ENCODE measurements at places on chromosomes 5 and 9.

- DNase-seq: no peak
These were observed 159.7 kb downstream of the MUSK start for GRCh38 chr9:110828264-110828663.

DNA sequence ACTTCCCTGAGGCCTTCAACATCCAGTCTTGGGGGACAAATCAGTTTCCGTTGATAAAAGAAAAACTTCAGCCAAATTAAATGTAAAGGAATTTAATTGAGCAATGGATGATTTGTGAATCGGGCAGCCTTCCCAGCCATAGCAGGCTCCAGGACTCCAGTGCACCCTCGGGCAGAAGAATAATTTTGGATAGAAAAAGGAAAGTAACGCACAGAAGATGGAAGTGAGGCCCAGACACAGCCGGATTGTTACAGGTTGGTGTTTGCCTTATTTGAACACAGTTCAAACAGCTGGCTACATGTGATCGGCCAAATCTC is 19.1 kb downstream of the MRPL36 start:
- no peak for DNase-seq

DNA sequence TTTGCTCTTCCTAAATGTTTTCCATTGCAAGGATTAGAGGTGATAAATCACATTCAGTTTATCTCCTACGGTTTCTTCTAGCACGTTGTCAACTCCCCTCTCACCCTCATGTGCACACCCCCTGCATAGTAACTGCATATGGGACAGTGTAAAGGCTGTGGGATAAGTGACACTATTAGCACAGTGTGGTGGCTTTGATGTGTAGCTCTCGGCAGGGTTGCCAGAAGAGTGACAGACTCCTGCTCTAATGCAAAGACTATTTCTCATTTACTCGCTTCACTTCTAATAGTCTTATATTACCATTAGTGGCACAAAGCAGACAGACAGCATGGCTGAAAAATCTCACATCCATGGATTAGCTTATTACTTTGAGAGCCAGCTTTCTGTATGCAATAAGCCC is 454.6 kb downstream of the CETN3 start:
- DNase-seq: no peak

DNA sequence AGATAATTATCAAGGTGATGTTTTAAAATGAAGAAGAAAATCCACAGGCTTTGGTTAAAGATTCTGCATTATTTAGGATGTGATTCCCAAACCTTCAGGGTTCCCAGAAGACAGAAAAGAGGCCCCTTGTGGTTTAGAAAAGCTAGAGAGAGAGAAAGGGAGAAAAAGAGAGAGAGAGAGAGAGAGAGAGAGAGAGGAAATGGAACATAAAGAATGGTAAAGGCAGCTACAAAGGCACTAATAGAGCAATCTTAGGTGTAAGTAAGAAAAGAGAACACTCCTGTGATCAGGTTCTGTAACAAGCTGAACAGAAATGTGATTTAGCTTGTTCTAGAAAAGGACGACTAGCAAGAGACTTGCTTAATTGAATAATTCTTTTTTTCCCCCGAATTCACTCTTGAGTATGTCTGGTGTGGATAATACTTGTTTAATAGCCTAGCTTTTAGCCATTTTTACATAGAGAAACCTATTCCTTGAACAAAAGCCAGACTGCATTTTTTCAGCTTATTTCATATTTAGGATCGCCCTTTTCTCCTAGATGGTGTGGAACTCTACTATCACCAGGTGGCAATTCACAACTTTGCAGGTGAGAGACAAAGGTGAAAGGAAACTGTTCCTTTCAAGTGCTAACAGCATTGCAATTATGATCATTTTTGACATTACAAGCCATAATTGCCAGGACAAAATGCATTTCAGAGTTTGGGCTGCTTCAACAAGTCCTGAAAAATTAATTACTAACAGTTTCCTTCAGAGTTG is 57.6 kb upstream of the SH3GL2 start:
- no peak for DNase-seq

DNA sequence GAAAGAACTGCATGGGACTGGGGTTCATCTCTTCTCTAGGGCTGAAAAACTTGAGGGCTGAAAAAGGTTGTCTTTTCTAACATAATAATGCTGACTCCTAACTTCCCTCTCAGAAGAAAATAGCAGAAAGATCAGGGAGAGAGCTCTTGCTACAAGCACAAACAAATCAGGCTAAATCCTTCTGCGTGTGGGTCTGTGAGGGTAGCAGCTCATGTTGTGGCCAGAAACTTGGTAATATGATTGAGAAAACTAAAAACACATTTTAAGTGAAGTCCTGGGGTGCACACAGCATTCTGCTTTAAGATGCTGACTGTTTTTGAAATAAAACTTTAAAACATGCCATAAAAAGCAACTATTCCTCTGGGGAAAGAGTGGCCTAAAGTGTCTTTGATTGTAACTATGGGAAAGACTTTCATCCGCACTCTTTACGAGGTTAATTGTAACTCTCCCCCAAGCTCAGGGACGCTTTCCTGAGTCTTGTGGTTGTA is 56.7 kb downstream of the SAXO1 start:
- no peak for DNase-seq

DNA sequence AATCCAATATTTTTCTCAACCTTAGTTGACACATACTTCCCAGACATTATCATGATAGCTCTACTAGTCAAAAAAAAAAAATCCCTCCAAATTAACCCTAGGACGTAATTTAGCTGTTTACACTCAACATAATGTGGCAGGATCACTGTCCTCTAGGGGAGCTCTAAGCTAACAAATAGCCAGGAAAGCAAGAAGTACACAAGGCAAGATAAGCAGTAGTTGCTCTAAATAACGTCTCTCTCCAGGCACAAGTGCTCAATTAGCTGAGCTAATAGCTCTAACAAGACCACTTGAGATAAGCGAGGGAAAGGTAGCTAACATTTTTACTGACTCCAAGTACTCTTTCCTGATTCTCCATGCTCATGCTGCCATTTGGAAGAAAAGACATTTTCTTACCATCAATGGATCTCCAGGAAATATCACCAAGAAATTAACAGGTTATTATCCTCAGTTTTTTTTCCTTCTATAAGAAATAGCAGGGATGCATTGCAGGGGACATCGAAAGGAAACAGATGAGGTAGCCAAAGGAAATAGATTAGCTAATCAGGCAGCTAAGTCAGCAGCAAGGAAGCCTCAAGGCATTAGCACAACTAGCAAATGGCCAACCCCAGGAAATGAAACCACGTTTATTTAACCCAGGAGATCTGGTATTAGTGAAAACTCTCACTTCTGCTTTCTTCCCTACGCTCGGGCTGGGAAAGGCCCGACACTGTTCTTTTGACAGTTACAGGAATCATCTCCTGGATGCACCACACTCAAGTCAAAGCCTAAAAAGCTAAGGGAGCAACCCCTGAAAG is 614.1 kb downstream of the PTPRD start:
- DNase-seq: no peak
